Right hindlimb (tissue), 1 donor: ENCODE measurements at places on chromosomes 1 and 21.

- no peak for DNase-seq
Measured at GRCh38 chr1:220241072-220241663, 31.1 kb downstream of the RAB3GAP2 start.

DNA sequence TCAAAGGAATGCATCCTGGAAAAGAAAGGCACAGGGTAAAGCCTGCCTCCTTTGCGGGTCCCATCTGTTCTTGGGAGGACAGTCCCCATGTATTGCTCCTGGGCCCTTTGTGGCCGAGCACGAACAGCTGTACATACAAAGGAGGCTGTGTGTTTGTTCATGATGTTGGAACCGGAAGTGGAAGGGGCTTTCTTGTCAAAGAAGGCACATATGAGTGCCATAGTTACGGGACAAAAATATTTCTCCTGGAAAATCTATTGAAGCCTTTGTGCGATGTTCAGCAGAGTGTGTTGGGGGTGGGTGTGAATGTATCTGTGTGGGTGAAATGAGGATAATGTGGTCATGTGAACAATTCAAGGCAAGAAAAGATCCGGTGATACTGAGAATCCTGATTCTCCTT is 297.6 kb downstream of the DISC1 start:
- DNase-seq, result peak; percentile 39

- peak; percentile 37 for DNase-seq
Measured at GRCh38 chr1:77476475-77476874, 194.7 kb downstream of the AK5 start.

DNA sequence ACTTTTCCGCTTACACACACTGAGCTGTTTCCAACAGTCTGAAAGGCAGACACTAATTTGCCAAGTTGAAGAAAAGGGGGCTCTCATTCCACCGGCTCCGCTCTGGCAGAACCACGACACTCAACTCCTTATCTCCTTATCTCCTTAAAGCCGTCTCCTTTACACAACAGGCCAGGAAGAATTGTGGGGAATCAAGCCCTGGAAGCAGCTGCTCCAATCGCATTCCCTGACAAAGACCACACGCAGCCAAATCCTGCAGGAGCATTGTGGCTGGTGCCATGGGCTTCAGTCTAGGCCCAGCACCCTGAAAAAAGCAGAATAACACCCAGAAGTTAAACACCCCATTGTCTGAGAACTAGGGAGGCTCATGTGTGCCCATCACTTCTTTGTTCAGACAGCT is 24.1 kb downstream of the SUSD4 start:
- no peak for DNase-seq

DNA sequence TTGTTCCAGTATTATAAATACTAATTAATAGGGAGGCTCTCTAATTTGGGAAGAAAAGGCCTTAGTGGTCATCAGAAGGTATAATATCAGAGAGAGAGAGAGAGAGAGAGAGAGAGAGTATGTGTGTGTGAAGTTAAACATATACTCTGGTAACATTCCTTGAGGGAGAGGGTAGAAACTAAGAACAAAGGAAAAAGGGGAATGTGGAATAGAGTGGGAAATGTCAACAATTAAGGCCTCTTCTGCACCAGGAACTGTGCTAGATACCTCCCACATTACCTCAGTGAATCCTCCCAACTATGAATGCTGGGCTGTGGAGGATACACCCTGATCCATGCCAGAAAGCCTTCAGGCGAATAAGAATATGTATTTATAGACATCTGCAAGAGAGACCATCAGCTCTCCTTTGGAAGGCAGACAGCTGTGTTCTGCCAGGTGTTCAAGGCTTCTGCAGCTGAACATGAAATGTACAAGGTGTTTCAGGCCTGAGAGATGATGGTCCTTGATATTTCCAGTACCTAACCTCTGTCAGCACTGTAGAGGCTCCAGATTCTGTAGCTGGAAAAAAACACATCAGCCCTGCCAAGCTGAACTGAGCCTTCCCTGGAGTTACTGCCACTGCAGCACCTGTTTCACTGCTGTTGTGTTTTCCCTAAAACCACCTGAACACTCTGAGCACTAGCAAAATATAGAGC is 29.1 kb downstream of the TBX15 start:
- no peak for DNase-seq

DNA sequence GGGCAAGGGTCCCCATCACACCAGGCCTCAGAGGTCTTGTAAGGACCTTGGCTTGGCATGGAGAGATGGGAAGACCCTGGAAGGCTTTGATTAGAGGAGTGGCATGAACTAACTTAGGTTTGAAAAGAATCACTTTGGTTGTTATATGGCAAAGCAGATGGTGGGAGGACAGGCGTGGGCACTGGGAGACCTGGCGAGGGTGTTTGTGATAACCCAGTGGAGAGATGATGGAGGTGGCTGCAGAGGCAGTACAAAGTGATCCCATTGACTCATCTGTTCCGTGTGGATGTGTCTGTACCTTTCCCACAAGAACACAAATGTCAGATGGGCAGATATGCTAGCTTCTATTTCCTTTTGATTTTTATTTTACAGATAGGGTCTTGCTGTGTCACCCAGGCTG is 168.3 kb downstream of the SLC35F3 start:
- DNase-seq, result no peak

GRCh38 chr1:110076789-110077500 is 6.5 kb upstream of the ALX3 start:
- DNase-seq, result no peak

GRCh38 chr1:228353601-228354371 is 52.8 kb downstream of the TRIM11 start:
- DNase-seq, result no peak

- DNase-seq, result no peak
Measured at GRCh38 chr21:42302794-42303193, 12.4 kb downstream of the TFF3 start.

DNA sequence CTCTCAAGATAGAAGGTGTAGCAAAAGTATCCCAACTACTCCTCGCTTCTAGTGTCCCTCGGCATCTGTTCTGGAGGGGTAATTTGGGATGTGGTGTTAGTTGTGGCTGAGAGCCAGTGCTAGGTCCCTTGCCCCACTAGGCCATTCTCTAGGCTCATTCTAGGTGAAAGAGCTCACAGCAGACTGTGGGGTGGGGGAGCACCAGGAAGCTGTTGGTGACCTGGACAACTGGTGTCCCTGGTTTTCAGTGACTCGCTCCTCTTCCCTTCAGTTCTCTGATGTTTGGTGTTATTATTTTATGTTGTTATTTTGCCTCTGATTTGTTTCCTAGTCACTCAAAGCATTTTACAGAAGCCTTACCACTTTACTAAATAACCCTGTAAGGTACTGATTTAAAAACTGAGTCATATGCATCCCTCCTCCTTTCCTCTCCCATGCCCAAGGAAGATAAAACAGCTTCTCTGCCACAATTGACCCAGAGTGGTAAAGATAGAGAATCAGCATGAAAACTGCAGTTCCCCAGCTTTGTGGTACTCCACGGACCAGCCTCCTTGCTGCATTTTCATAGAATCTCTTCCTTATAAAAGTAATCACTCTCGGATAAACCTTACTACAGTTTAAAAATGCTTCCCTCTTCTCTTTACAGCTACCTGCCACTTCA is 14.1 kb downstream of the DYRK3 start:
- DNase-seq, result no peak

- no peak for DNase-seq
Measured at GRCh38 chr1:82386365-82387011, 585.8 kb downstream of the ADGRL2 start.

GRCh38 chr1:232978815-232979214 is 28.4 kb downstream of the NTPCR start:
- DNase-seq, result no peak

- DNase-seq, result no peak
Measured at GRCh38 chr1:10891091-10891490, 94.6 kb upstream of the CASZ1 start.

GRCh38 chr1:24403806-24404205 is 9.8 kb downstream of the STPG1 start:
- DNase-seq, result no peak

DNA sequence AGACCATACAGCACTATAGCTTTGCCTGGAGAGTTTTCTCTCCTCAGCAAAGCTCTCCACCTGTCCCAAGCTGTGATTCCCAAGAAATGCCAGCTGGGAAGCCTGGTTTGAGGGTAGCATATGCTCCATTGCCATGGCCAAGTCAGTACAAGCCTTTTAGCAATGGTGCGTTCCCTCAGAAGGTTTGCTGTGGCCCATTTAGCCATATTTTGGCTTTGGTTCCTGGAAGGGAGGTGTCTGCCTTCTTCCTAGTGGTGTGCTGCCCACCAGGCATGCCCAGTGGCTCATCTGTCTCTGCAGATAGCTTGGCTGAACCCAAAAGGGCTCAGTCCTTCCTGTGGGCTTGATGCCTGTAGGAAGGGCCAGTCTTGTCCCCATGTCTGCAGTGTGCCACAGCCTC is 32.4 kb downstream of the GALNT2 start:
- DNase-seq, result no peak

DNA sequence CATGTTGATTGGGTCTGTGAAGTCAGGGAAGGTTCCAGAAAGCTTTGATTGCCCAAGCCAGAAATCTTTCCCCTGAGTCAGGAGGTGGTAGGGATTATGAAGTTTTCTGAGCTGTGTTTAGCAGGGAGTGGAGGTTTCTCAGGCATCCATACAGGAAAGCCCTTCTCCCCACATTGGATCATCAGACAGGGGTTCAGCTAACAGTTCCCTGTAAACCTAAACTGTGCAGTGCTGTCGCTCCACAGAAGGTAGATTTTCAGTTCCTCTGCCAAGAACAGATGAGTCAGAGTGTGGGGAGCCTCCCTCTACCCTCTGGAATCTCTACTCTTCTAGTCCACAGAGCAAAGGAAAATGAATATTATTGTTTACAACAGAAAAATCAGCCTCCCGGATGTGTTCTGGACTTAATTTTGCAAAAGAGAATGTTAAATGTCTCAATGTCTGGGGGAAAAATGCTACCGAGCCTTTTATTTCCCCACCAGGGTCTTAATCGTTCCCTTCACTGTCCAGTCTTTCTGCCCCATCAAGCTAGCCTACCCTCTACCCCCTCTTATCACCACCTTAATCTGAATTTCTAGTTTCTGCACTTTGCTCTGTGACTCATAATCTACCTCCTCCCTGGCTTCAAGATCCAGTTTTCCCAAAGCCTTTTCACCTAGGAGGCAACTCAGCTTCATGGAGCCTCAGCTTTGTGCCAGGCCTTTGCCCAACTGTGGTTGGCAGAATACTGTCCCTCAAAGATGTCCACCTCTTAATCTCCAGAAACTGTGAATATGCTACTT is 355.6 kb downstream of the PRDM2 start:
- no peak for DNase-seq

DNA sequence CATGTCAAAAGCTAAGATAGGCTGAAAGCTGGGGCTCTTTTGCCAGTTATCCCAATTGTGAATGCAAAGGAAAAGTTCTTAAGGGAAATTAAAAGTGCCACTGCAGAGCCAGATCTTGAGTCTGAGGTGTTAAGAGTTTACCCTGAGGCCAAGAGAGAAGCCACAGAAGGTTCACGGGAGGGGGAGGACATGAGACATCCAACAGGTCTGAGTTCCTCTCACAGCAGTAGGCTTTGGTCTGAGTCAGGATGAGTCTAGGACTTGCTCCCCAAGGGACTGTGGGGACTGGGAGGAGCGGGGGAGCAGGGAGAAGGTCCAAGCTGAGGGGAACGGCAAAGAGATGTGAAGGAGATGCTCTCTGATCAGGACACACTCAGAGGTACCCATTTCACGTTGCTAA is 411.2 kb upstream of the CAMK1G start:
- no peak for DNase-seq

DNA sequence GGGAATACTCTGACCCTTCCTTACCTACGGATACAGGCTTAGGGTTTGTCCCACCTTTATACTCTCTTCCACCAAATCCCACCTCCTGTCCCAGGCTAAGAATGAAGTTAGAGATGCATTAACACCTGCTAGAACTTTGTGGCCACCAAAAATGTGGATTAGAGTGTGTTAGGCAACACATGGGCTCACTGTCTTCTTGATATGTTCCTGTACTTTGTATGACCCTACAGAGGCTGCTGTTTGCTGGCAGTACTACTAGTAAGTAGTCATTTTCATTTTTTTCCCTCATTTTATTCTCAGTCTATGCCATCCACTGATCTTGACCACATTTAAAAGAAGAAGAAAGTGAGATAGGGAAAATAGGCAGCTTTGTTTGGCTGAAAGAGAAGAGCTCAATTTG is 21.0 kb upstream of the TMEM39B start:
- no peak for DNase-seq

DNA sequence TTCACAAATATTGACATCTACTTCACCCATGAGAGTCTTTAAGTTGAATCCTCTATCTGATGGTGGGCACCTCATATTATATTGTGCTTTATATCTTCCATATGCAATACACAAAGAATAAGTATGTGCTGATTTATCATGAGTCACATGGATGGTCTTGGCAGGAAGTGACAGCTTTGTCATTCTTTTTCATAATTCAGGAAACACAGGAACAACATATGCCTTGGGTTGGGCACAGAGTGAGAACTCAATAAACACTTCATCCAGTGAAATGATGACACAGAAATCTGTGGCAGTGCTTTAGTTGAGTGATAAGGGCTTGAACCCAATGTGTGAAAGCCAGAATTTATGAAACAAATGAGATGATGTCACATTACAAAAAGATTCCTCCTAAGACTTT is 41.2 kb downstream of the GADD45A start:
- no peak for DNase-seq

DNA sequence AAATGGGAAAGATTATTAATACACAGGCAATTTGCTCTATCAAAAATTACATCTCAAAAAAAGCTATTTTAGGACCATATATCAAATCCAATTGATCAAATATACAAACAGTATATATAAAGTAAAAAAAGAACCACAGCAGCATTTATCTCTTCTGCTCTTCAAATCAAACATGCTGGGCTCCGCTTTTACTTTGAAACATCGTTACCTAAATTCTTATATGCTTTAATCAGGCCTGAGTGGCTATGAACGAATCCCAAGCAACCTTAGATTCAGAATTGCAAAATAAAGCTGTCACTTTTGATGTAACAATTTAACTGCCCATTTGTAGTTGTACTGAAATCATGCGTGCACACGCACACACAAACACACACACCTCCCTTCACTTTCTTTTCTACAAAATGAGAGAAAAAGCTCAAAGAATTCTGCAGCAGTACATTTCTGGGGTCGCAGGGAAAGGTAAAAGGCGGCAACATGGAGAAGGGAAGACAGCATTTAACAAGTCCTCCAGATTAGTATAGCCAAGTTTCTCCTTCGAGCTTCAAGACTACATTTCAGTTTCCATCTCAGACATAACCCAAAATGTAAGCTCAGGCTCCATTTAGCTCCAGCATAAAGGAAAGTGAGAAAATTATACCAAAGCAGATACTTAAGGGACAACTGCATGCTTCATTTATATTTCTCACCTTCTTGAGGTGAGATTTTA is 92.2 kb upstream of the TTC39A start:
- no peak for DNase-seq

DNA sequence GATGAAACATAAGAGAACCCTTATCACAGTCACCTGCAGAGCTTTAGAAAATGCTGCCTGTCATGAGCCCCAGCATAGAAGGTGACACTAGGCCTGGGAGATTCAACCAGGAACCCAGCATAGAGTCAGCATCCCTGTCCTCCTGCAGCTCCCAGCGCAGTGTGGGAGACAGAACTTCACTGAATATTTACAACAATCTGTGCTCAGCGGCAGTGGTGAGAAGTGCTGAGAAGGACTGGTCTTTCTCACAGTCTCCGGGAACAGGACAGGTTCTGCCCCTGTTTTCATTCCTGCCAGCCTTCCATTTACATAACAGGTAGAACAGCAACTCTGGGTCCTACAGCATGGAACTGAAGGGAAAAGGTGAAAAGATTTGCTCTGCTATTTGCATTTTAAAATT is 83.5 kb upstream of the GADD45A start:
- DNase-seq, result no peak
